ENCODE measurements at places on chromosomes 3 and 15.

DNA sequence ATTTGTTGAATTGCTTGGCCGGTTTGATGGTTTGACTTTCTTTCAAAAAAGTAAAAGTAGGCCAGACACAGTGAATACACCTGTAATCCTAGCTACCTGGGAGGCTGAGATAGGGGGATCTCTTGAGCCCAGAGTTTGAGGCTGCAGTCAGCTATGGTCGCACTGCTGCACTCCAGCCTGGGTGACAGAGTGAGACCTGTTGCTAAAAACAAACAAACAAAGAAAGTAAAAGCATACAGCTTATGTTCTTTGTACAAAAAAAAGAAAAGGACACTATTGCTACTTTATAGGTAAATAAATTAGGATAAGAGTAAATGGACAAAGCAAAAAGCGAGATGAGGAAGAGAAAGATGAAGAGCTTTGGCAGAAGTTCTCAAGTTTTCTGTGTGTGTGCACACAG, 13.9 kb upstream of the FEZF2 start:
- DNase-seq = no peak

GRCh38 chr15:94777037-94777436, 545.7 kb downstream of the MCTP2 start:
- DNase-seq = no peak

- DNase-seq = no peak
Measured at GRCh38 chr15:93283854-93284253, 194.8 kb upstream of the RGMA start.

DNA sequence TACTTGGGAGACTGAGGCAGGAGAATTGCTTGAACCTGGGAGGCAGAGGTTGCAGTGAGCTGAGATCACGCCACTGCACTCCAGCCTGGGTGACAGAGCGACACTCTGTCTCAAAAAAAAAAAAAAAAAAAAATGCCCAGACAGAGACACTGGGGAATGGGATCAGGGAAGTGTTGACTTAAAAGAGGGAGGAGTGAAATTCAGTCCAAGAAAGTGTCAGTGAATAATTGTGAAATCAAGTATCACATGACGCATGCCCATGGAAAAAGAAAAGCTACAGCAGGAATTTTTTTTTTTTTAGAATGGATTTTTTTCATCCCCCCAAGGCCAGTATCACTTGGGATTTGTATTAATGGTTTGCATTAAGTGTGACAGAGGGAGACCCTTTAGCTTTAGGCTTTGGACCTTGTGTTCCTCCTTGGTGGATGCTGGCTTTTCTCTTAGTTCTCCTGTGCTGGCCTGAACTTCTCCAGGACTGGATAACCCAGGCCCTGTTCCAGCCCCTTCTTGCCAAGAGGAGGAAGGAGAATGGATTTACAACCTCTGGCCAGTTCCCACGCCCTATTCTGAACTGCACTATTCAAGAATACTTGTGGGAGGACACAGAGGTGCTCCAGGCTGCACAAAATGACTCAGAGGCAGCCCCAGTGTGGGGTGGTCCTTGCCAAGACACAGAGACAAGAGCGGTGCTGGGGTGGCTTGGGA, 36.7 kb upstream of the ZNF774 start:
- DNase-seq = peak; percentile 38

- no peak for DNase-seq
Measured at GRCh38 chr15:76199106-76200082, 111.9 kb downstream of the ETFA start.

DNA sequence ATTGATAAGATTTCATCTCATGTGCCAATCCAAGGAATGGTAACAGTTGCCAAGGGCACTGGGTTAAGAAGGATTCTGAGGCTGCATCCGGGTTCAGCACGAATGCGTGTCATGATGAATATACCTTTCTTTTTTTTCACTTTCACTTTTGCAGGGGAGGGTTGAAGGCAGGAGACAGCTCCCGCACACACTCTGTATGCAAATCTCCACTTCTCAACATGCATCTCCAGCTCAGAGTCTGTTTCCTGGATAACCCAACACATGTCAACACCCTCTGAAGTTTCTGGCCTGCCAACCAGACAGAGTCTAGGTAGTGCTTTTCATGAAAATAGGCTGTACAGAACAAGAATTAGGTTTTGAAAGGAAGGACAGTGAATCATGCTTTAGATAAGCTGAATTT, 21.6 kb downstream of the B4GALT4 start:
- no peak for DNase-seq

GRCh38 chr15:78276064-78276943, 11.9 kb downstream of the DNAJA4 start:
- DNase-seq = no peak

GRCh38 chr3:100761211-100761942, 52.1 kb downstream of the TFG start:
- no peak for DNase-seq

GRCh38 chr3:52561028-52561747, 24.8 kb downstream of the UQCC5 start:
- DNase-seq = no peak

DNA sequence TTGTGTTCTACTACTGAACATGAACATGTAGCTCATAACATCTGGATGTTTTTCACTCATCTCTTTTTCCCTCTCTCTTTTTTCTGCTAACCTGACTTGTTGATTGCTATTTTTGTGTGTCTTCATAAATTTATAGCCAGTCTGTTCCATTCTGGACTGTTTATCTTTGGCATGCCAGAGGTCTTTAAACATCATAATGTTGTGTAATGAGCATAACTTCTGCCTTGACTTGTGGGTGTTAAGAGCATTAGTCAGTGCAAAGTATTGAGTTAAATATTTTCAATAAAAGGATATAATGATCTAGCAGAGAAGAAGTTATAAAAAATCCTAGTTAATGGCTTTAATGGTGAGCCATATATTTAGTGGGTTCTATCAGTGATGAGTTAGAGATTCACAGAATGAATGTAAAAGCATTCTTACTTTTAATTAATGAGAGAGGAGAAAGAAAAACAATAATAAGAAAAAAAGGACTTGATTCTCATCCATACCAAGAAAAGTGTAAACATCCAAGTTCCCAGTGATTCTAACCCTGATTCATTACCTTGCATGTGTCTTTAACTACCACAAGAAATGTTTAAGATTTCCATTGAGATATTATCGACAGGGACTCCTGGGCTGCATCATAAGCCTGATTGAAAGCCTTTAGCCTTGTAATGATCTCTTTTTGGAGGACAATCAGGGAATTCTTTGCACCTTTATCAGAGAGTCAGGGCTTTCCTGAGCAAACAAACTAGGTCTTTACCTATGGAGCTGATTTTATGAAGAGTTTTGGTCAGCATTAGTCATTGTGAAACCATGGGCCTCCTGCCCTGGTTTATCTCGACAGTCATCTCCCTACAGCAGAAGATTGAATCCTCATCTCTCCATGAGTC, 22.9 kb downstream of the MITF start:
- DNase-seq = no peak

DNA sequence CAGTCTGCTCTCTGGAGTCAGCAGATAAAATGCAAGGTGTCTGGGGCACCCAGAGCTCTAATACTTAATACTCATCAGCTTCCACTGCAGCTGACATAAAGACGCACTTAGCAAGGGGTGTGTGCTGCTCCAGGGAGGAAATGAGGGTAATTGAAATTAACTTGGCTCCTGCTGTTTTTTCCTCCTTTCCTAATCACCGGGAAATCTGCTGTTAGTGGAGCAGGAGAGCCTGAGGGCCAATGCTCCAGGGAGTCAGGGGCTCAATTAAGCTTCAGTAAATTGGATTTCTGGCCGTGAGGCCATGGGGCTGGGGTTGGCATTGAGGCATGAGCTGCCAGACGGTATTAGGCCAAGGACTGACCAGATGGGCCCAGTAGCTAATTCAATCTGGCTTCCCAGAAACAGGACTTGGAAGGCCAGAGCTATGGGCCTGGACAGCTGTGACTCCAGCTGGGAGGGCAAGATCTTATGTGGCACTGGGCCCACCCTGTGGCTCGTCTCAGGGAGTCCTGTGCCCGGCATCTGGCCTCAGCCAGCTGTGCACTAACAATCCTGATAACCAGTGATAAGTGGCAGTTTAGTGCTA, 30.7 kb upstream of the CHRNB4 start:
- DNase-seq = peak; percentile 27

- no peak for DNase-seq
Measured at GRCh38 chr3:147613725-147614124, 204.6 kb downstream of the ZIC1 start.

DNA sequence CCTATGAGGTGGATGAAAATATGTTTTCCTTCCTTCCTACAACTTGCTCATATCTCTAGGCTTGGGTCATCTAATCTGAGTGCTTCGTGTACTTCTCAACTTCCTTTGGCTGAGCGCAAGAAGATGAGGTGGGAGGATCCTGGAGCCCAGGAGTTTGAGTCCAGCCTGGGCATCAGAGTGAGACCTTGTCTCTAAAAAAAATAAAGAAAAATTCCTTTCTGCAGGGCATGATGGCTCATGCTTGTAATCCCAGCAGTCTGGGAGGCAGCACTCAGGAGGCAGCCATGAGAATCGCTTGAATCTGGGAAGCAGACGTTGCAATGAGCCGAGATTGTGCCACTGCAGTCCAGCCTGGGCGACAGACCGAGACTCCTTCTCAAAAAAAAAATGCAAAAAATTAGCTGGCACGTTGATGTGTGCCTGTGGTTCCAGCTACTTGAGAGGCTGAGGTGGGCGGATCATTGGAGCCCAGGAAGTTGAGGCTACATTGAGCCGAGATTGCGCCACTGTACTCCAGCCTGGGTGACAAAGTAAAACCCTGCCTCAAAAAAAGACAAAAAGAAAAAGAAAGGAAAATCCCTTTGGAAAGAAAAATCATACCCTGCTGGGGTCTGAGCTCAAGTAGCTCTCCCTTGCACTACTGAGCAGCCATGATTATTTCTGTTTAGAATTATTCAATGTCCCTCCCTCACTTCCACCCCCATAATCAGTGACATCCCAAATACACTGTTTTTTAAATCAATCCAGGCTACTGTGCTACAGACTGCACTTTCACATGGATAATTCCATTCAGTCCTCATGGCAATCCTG, 28.0 kb upstream of the RAB11A start:
- peak; percentile 41 for DNase-seq

DNA sequence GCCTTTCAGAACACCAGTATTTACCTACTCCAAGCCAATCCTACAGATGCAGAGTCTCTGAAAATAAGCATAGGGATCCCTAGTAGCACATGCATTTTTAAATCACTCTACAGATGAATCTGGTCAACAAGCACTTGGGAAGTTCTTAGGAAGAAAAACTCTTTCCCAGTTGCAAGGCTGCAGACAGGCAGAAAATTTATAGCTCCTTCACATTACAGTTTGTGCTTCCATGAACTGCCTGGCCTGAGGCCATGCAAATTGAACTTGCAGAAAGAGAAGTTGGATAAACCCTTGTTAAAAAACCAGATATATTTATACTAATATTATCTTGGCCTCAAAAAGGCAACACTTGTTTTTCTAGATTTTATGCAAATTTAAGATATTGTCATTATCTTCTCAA, 256.9 kb downstream of the EPHA3 start:
- no peak for DNase-seq

DNA sequence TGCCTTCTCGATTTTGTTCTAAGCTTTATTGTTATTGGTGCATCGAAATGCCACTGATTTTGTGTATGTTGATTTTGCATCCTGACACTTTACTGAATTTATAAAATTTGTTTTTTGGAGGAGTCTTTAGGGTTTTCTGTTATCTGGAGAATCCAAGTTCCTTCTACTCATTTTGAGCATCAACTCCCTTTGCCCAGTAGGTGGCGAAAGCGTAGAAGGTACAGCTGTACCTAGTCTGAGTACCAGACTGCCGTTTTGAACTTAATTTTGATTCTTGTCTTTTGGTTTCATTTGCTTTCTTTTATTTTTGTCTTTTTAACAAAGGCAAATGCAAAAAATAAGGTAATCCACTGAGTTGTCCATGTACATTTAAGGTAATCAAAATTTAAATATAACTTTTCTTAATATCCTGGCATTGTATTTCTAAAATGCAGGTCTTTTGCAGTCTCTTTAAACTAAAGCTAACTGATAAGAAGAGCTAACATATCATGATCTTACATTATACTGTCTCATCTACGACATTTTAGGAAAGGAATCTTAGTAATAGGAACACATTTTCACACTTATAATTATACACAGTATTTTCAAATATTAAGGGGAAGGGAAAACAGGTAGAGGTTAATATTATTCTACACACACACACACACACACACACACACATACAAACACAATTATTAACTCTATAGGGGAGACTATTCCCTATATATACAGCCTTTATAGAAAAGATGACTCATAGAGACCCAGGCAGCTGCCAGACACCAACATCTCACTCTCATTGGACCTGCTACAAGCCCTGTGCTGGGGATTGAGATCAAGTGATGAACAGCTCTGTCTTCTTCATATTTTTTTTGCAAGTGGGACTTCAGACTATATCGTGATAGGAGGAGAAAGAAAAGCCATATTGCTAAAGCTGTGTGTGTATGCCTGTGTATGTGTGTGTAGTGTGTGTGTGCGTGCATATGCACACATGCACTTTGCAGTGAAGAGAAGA, 71.8 kb downstream of the SYNPR start:
- no peak for DNase-seq

- DNase-seq = no peak
Measured at GRCh38 chr15:44654858-44655257, 8.6 kb downstream of the SPG11 start.

DNA sequence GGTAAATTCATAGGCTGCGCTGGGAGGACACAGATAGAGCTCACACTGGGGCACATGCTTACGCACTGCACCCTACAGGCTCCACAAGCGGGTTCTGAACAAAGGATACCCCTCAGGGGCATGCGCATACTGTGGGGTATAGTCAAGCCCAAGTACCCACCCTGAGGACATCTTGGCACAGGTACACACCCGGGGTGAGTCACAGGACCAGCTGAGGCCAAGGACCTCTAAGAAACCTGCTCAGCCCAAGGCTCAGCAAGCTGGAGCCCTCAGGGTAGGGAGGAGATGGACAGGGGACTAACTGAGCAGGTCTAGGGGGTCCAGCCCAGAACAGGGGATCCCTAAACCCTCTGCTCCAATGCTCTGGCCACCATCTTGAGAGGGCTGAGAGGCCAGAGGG, 3.3 kb downstream of the SHISA5 start:
- no peak for DNase-seq

- no peak for DNase-seq
Measured at GRCh38 chr3:24943961-24944360, 449.3 kb upstream of the THRB start.

- DNase-seq = no peak
Measured at GRCh38 chr3:54630101-54630623, 297.7 kb downstream of the LRTM1 start.

DNA sequence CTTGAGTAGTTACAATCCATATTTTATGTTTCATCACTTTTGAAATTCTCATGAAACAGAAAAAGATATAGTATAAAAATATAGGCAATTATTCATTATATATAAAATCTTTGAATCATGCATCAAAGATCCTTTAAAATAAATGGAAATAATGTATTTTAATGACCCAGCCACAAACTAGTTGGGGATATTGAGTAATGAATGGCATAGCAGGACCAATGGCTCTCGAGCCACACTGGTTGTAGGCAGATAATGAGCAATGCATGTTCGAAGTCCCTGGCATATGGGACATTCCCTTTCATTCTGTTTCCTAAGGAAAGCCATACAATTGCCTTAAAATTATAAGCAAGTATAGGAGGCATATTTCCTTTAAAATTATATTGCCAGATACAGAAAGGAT, 107.4 kb upstream of the IL12A start:
- DNase-seq = no peak
